Occipital lobe (tissue), 3 donors: ENCODE measurements at places on chromosomes 6 and 20. TPM values are rescaled to one million over a fixed set of nuclear protein-coding genes. Genes with fewer than 3 reads are reported as not detected.

Gene RBBP9
- total RNA-seq = 28.4 TPM

Gene AVP
- not detected for total RNA-seq

DNA sequence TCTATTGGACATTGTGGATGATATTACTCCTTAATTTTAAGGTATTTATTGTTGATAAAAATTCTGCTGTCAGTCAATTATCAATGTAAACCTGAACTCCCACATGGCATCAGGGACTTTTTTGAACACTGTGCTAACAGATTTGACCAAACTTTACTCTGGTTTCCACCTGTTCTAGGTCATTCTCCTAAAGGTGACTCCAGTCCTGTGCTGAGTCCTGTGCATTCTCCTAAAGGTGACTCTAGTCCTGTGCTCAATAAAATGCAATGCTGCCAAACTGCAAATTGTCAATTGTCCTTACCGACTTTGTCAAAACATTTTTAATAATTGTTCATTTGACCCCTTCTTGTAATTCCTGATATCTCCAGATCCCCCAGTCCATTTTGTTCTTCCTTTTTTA lies 408.4 kb upstream of the EPHA7 start:
- no peak for DNase-seq

- DNase-seq = no peak
Measured at GRCh38 chr20:11740975-11741374, 176.7 kb upstream of the BTBD3 start.

- DNase-seq = no peak
Measured at GRCh38 chr6:157066781-157067491, 256.4 kb downstream of the TMEM242 start.
